ENCODE measurements at places on chromosomes 5 and 9.

DNA sequence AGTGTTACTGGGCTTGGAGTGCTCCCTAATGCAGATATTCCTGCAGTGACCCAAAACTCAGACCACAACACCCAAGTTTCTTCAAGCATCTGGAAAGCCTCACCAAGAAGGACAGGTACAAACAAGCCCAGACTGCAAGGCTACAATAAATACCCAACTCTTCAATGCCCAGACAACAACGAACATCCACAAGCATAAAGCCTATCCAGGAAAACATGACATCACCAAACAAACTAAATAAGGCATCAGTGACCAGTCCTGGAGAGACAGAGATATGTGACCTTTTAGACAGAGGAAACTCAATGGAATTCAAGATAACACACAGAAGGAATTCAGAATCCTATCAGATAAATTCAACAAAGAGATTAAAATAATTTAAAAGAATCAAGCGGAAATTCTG lies 605.6 kb downstream of the PDE4D start:
- no peak for DNase-seq

DNA sequence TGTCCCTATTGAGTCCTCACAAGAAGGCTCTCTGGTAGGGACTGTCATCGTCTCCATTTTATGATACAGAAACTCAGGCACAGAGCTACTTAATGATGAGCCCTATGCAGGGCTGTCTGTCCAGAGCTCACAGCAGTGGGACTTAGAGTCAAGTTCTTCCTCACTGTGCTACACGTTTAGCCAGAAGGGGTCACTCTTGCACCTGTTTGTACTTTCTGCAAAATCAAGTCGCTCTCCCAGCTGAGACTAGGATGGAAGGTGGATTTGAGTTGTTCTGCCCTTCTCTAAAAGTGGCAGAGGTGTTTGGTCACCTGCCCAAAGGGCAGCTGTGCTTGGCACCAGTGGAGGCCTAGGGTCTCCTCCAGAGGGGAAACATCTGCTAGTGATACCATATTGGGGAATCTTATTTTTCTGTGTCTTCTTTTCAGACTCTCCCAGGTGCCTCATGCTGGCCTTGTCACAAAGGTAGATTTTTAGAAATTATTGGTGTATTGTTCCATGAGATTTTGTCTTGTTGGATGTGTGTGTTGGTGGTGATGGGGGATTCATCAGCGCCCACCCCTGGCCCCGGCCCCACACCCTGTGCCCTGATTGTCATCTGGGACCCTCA lies 104.2 kb downstream of the PPARGC1B start:
- peak; percentile 92 for DNase-seq

DNA sequence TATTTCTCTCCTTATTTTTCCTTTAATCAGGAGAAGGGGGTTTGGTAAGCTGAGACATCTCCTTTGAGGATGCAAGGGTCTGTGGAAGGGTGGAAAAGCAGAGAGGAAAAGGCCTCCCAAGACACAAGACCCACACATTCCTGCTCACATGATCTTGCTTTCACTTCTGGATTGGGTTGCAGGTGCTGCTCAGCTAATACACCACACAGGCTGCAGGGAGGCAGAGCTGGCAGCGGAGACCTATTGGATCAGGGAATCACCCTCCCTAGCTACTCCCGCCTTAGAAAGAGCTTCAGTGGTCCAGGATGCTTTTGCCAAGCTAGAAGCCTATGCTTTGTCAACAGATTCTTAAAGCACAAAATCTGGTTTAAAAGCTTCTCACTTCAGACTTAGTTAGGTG lies 87.6 kb upstream of the IL33 start:
- DNase-seq = no peak

DNA sequence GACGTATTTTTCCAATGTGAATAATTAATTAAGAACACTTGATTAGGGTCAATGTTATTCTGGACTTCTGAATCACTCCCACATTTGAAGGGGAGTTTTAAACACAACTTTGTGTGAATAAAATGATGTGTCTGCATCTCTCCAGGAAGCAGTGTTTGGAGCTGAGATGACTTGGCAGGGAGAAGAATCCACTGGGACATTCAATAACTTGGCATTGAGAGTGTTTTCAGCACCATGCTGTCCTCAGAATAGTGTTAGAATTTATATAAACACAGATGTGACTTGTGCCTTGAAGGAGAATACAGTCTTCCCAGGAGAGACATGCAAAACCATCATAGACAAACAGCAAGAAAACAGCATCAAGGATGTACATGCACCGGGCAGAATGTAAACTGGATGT lies 32.7 kb upstream of the KCNMB1 start:
- no peak for DNase-seq

DNA sequence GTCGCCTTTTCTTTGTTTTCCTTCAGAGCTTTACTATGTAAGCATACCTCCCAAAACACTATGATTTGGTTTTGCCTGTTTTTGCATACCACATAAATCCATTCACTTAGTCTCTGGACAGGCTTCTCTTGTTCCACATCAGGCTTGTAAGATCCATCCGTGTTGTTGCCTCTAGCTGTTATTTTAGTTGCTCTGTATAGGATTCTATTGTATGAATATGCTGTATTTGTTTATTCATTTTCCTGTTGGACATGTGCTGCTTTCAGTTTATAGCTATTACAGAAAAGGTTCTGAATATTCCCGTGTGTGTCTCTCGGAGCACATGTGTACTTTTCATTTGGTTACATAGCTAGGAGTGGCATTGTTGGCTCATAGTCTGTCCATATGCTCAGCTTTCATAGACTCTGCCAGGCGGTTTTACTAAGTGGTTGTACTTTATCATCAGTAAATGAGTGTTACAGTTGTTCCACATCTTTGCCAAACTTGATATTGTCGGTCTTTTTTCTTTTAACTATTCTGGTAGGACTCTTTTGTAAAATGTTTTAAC lies 41.8 kb downstream of the NUP214 start:
- DNase-seq = no peak

- no peak for DNase-seq
Observed at GRCh38 chr9:121210536-121210935, 8.9 kb upstream of the RAB14 start.

GRCh38 chr5:147187099-147187540 lies 47.7 kb upstream of the STK32A start:
- DNase-seq = no peak

GRCh38 chr9:3874449-3875360 lies 348.9 kb upstream of the RFX3 start:
- no peak for DNase-seq

GRCh38 chr9:88922091-88922490 lies 69.2 kb upstream of the S1PR3 start:
- no peak for DNase-seq

- DNase-seq = no peak
Observed at GRCh38 chr5:55062039-55062779, 38.2 kb downstream of the GZMK start.

DNA sequence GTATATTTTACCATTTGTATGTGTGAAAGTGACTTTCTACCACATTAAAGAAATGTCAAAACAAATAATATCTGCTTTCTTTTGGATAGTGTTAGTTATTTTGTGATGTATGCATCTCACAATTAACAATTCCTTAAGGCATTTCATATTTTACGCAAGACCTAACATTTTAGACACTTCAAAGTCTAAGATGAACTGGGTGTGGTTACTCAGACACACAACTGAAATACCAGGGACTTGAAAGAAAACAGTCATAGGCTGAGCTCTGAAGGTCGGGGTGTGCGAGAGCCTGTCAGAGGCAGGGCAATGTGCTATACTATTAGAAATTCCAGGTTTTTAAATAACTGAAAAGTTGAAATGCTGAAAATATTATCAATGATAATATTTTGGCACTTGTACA lies 44.5 kb upstream of the ZNF622 start:
- DNase-seq = no peak

DNA sequence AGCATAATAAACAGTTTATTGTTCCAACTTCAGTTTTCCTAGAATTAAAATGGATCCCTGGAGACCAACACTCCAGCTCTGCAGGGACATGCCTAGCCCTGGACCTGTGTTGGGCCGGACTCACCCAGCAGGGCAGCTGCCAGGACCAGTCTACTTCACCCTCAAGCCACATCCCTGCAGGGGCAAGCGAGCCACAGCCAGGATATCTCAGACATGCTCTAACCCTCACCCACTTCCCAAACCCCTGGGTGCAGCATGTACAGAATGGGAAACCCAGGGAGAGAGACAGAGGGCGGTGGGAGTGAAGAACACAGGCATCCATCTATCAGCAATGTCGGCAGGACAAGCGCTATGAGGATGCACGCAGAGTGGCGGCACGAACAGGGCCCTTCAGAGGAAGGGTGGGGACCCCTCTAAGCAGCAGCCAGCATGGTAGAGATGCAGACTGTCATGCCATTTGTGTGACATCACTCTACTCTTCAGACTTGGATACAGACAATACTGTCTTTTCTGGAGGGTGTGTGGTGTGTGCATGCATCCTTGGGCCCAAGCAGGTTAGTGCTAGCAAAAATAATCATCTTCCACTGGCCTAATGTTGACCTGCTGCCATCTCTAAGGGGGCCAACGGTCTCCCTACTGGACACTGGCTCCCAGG lies 83.1 kb downstream of the SEMA4D start:
- no peak for DNase-seq

DNA sequence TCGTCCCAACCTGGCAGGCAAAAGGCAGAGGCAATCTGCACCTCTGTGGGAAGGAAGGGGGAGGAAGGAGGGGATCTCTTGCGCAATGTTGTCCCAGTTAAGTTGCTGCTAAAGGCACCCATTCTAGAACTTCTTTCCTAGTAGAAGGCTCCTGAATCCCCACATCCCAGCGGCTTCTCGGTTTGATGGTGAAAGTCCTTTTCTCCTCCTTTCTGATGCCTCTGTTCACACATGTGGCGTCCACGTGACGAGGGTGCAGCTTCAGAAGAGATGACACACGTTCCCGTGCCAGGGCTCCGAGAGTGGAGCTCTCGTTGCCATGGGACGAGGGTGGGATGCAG lies 96.9 kb upstream of the FCN2 start:
- DNase-seq = no peak

DNA sequence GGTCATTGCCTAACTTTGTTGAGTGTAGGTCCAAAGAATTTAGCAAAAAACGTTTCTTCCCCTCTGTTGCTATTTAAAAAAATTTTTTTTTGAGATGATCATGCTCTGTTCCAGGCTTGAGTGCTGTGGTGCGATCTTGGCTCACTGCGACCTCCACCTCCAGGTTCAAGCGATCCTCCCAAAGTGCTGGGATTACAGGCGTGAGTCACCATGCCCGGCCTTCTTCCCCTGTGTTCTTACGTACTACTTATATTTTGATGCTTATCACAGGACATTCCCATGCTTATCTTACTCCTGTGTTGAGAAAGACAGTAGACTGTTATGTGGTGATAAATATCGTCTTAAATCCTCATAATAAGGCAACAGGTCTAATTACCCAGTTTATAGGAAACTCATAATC lies 2.5 kb downstream of the ACER2 start:
- DNase-seq = no peak

GRCh38 chr5:96709152-96709821 lies 47.1 kb downstream of the CAST start:
- peak; percentile 41 for DNase-seq

- DNase-seq = no peak
Observed at GRCh38 chr5:127086589-127086988, 13.3 kb upstream of the C5orf63 start.

DNA sequence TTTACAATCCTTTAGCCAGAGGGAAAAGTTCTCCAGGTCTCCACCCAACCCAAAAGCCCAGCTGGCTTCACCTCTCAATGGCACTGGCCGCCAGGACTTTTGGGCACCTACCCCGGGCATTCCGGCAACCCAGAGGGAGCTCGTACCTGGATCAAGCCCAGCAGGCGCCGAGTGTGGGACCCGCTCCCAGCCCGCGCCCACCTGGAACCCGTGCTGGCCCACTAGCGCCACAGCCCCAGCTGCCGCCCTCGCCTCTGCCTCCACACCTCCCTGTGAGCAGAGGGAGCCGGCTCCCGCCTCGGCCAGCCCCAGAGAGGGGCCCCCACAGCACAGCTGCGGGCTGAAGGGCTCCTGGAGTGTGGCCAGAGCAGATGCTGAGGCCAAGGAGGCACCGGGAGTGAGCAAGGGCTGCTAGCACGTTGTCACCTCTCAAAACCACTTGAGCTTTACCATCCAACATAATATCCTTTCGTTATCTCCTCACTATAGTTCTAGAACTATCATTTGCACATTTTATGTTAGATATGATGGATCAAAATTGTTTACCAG lies 69.7 kb downstream of the GCNT1 start:
- no peak for DNase-seq

DNA sequence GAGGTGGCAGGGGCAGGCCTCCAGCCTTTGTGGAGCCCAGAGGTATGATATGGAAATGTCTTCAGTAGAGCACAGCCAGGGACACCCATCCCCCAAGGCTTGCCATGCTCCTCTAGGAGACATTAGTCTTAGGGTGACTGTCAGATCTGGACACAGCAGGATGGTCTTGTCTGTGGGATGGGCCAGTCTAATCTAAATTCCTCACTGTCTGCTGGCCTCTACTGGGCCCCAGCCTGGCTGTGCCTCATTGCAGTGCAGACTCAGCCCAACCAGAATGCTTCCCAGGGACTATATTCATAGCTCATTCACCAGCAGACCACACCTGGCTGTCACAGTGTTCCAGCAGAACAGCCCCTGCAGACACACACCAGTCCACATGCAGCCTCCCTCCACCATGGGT lies 129.5 kb upstream of the MRPS30 start:
- DNase-seq = no peak

DNA sequence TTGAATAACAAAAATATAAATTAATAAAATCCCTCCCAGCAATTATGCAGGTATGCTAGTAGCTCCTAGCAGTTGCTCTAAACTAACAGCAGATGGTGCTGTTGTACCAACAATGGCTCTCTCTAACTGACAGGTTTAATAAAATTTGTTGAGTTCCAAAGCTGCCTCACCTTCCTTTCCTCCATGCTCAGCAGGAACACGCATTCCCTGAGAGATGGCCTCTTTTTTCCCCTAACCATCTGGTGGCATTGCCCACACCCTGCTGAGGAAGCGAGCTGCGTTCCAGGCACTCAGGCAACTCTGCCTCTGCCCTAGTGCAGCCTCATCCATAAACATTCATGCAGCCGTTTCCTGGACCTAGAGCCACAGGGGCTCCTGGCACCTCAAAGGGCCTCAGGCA lies 106.2 kb downstream of the KLHL3 start:
- DNase-seq = peak; percentile 62

GRCh38 chr5:158811921-158812320 lies 287.8 kb downstream of the EBF1 start:
- DNase-seq = no peak

DNA sequence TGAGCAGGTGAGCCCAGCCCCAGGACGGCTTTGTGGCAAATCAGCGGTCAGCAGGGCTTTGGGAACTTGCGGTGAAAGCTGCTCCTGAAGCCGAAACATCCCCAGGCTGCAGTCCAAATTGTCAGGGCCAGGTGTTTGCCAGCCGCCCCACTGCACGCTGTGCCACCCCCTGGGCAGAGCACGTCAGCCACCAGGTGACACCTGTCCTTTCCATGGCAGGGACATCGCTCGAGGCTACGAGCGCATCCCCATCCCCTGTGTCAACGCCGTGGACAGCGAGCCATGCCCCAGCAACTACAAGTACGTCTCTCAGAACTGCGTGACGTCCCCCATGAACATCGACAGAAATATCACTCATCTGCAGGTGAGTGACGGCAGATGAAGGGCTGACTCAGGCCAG lies 64.4 kb upstream of the CACNA1B start:
- DNase-seq = no peak

Data from hepatic stellate cell (primary cell).